ENCODE measurements at places on chromosomes 4 and X.

DNA sequence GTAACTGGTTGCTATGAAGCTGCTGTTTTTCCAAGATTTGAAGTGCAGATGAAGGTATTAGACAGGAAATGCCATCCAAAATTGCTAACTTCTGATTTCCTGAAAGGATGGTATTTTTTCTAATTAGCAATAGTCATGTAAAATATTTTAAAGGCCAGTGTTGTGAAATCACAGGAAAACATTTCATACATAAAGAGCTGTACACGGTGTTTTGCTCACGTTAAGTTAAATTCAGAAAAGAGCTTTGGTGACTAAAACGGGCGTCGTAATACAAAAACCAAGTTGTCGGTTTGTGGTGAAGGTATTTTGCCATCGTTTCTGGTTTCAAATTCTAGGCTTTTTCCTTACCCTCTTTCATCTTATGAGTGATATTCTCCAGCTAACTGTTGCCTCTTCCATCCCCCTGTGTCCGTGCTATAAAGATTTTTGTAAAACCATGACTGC is 39.8 kb downstream of the AFF1 start:
- no peak for DNase-seq

GRCh38 chrX:53239474-53239873 is 14.5 kb upstream of the KDM5C start:
- DNase-seq = no peak

- DNase-seq = no peak
Observed at GRCh38 chr4:140826701-140827027, 70.5 kb upstream of the TBC1D9 start.

- DNase-seq = no peak
Observed at GRCh38 chrX:7272346-7272745, 124.4 kb upstream of the PUDP start.

DNA sequence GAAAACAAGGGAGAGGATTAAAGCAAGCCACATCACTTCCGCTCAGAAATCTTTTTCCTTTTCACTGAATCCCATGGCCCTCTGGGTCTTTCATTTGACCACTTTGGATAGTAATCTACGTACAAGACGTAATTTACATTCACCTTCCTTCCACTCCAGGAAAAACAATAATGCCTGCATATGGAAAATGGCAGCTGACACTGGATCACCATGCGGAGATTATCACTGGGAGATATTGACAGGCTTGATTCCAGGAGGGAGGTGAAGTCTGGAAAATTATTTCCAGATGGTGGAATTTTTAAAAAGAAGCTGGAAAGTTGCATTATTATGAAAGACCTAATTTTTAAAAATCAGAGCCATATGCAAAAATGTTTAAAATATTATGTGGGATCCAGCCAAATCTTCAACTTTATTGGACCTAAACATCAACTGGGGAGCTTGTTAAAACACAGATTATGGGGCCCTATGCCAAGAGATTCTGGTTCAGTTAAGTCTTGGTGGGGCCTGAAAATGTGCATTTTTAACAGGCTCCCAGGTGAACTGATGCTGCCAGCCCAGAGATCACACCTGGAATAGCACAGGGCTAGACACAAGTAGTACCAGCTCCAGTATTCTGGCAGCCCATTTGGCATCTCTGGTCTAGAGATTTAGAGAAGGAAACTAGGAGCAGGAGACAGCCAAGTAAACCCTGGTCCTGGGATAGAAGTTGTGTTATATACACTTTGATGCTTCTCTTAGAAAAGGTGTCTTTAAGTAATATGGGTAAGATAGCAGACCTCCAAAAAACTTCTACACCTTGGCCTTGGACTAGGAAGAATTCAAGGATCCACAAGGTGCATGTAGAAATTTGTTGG is 290.3 kb upstream of the LDB2 start:
- no peak for DNase-seq

Data from thyroid gland (tissue), 4 donors.